ENCODE measurements at places on chromosomes 16 and 17. TPM values are rescaled to one million over a fixed set of nuclear protein-coding genes. Genes with fewer than 3 reads are reported as not detected.

- no peaks in the 10 kb centered on the region for H3K4me1 ChIP-seq
- DNase-seq = no peak
- H3K36me3 ChIP-seq = no peaks in the 10 kb centered on the region
- no peak overlapping the region for H3K27ac ChIP-seq
- H3K27me3 ChIP-seq = peaks cover 10% of the 10 kb centered on the region
Observed at GRCh38 chr16:86725401-86725800, 147.1 kb downstream of the FOXL1 start.

GRCh38 chr16:2370721-2371120, 30.2 kb upstream of the ABCA3 start:
- no peak for DNase-seq
- no peaks in the 10 kb centered on the region for H3K4me1 ChIP-seq
- no peaks in the 10 kb centered on the region for H3K36me3 ChIP-seq
- H3K4me3 ChIP-seq = no peak overlapping the region
- H3K27me3 ChIP-seq = peaks cover 18% of the 10 kb centered on the region
- no peak overlapping the region for H3K27ac ChIP-seq

DNA sequence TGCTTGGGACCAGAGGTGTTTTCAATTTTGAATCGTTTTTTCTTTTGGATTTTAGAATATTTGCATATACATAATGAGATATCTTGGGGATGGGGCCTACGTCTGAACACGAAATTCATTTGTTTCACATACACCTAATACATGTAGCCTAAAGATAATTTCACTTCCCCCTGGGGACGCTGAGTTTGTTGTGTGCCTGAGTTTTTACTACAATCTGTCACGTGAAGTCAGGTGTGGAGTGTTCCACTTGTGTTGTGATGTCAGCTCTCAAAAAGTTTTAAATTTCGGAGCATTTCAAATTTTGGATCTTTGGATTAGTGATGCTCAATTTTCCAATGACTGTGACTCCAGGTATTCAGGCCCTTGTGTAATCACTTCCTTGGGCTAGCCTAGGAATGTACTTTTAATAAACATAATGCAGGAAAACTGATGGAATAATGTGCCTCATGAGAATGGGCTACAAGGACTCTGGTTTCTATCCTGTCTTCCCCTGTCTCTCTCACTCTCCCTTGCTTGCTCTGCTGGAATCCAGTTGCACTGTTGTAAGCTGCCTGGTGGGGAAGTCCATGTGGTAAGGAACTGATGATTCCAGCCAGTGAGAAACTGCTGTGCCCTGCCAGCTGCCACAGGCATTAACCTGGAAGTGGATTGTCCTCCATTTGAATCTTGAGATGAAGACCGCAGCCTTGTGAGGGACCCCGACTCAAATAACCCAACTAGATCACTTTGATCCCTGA, 403.8 kb downstream of the SHISA9 start:
- H3K4me1 ChIP-seq = no peaks in the 10 kb centered on the region
- no peaks in the 10 kb centered on the region for H3K36me3 ChIP-seq
- H3K27me3 ChIP-seq = no peaks in the 10 kb centered on the region

DNA sequence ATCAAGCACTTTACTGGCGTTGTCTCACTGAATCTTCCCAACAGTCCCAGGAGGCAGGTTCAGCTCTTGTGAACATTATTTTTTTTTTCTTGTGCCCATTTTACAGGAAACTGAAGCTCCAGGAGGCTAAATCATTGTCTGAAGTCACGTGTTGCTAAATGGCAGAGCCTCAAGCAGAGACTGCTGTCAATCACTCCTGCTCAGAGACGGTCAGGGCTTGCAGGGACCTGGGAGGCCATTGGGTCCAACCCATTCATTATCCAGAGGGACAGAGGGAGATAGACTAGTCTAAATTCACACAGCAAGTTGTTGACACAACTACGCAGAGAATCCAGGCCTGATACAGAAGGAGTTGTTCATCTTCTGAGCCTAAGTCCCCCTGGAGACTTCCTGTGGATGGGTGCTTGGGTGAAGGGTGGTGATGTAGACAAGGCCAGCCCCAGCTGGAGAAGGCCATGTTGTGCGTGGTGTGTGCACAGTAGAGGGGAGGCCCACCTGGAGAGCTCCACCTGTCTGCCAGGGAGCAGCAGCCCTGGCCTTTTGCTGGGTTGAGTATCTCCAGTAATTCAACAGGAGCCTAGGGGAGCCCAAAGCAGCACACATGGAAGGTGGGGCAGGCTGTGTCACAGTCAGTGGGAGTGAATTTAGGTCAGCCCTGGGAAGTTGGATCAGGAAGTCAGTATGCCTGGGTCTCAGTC, 24.3 kb upstream of the C1QL1 start:
- no peaks in the 10 kb centered on the region for H3K36me3 ChIP-seq
- H3K4me1 ChIP-seq = no peaks in the 10 kb centered on the region
- peaks cover 25% of the 10 kb centered on the region for H3K27me3 ChIP-seq
- H3K4me3 ChIP-seq = no peak overlapping the region
- DNase-seq = no peak
- H3K27ac ChIP-seq = no peak overlapping the region

DNA sequence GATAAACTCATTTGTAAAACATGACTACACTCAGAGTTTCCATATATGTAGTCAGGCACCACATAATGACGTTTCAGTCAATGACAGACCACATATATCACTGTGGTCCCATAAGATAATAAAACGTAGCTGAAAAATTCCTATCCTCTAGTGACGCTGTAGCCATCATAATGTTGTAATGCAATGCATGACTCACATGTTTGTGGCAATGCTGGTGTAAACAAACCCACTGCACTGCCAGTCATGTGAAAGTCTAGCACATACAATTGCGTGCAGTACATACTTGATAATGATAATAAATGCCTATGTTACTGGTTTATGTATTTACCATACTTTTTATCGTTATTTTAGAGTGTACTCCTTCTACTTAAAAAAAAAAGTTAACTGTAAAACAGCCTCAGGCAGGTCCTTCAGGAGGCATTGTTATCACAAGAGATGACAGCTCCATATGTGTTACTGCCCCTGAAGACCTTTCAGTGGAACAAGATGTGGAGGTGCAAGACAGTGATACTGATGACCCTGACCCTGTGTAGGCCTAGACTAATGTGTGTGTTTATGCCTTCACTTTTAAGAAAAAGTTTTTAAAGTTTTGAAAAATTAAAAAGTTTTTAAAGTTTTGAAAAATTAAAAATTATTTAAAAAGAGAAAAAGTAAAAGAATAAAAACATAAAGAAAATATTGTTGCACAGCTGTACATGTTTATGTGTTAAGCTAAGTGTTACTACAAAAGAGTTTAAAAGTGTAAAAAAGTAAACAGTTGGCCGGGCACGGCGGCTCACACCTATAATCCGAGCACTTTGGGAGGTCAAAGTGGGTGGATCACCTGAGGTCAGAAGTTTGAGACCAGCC, 9.0 kb downstream of the STAT5B start:
- H3K4me3 ChIP-seq = peak overlapping the region; percentile 47
- DNase-seq = peak; percentile 70
- H3K4me1 ChIP-seq = peaks cover 61% of the 10 kb centered on the region
- peak overlapping the region; percentile 98 for H3K27ac ChIP-seq
- H3K27me3 ChIP-seq = no peaks in the 10 kb centered on the region

DNA sequence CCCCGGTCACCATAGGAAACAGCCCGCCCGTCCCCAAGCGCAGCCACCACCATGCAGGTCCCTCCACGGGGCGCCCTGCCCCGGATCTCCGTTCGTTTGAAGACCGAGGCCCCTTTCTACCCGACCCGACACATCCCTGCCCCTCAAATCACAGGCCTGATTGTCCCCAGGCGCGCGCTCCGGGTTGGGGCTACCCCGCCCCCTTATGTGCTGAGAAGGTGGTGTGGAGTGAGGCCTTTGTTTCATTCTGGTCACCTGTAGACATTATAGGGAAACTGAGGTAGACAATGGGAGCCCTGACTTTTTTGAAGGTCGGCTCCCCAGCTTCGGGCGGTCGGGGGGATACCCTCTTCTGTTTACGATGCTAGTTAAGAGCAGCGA, 763 bp upstream of the ACTG1 start:
- H3K36me3 ChIP-seq = peaks cover 42% of the 10 kb centered on the region
- H3K4me1 ChIP-seq = peaks cover 24% of the 10 kb centered on the region
- H3K4me3 ChIP-seq = peak overlapping the region; percentile 83
- H3K27ac ChIP-seq = peak overlapping the region; percentile 89

GRCh38 chr16:83266848-83267553, 540.8 kb upstream of the HSBP1 start:
- H3K27ac ChIP-seq = no peak overlapping the region
- no peaks in the 10 kb centered on the region for H3K36me3 ChIP-seq
- no peak overlapping the region for H3K4me3 ChIP-seq
- H3K4me1 ChIP-seq = no peaks in the 10 kb centered on the region
- peaks cover 4% of the 10 kb centered on the region for H3K27me3 ChIP-seq

KRT33B gene
- total RNA-seq = not detected

COL1A1 gene
- 0.55 TPM for total RNA-seq

- no peaks in the 10 kb centered on the region for H3K27me3 ChIP-seq
- H3K4me3 ChIP-seq = peak overlapping the region; percentile 58
- H3K4me1 ChIP-seq = peaks cover 16% of the 10 kb centered on the region
Observed at GRCh38 chr16:81096715-81097208, 567 bp upstream of the GCSH start.

DNA sequence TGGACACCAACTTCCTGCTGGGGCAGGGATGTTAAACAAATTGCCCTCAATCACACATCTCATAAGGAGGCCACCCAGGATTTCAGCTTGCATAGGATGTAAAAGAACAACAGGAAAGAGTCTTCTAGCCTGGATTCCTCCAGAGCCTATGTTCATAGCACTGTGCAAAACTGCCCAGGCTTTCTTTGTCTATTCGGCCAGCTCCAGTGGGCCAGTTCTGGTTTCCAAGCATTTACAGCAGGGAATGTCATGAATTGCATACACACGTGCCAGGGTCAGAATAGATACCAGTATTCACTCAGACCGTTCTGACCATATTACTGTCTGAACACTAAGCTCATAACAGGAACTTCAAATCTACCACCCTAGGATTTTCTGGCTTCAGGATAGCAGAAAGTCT, 273.2 kb downstream of the CDH8 start:
- H3K4me3 ChIP-seq = no peak overlapping the region
- DNase-seq = no peak
- H3K27me3 ChIP-seq = no peaks in the 10 kb centered on the region
- no peaks in the 10 kb centered on the region for H3K36me3 ChIP-seq
- no peaks in the 10 kb centered on the region for H3K4me1 ChIP-seq
- H3K27ac ChIP-seq = no peak overlapping the region

GRCh38 chr16:50037662-50038220, 12.7 kb downstream of the CNEP1R1 start:
- no peak for DNase-seq
- H3K27me3 ChIP-seq = no peaks in the 10 kb centered on the region
- H3K36me3 ChIP-seq = peaks cover 8% of the 10 kb centered on the region
- no peak overlapping the region for H3K27ac ChIP-seq
- H3K4me1 ChIP-seq = peaks cover 6% of the 10 kb centered on the region
- H3K4me3 ChIP-seq = no peak overlapping the region

DNA sequence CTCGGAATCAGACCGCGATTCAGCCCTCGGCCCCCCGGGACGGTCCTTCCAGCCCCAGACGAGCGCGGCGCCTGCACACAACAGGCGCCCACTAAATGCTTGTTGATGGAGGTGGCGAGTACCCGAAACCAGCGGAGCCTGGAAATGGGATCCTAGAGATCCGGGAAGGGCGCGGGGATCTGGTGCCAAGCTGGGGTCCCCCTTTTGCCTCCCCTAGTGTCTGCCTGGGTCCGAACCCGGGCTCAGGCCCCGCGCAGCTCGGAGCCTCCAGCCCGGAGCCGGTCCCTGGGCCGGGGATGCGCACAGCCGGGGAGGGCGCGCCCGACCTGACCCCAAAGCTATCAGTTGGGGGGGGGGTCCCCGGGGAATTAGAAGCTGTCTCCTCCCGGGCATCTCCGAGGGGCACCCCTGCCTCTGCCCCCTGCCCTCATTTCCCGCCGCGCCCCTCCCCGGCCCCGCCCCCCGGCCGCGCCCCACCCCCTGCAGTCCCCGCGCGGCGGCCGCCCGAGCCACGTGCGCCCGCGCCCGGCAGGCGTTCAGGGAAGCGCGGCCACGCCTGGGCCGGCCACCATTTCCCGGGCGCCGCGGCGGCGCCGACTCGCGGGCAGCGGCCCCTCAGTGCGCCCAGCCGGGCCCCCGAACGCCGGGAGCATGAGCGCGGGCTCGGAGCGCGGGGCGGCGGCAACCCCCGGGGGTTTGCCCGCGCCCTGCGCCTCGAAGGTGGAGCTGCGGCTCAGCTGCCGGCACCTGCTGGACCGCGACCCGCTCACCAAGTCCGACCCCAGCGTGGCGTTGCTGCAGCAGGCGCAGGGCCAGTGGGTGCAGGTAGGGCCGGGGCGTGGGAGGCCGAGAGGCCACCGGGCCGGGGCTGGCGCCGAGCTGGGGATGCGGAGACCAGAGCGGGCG, at the start of gene CPNE7:
TSS of gene CPNE7 (plus strand) at position 512 of the 906 bp plus-strand sequence. CDS start at position 652, 140 bp downstream.
- peaks cover 3% of the 10 kb centered on the region for H3K27me3 ChIP-seq
- DNase-seq = peak; percentile 32
- H3K27ac ChIP-seq = no peak within 1 kb of the TSS
- H3K36me3 ChIP-seq = peaks cover 7% of the 10 kb centered on the region
- peak within 1 kb of the TSS; percentile 39 for H3K4me3 ChIP-seq
- peaks cover 12% of the 10 kb centered on the region for H3K4me1 ChIP-seq

TBC1D3E gene
- not detected for total RNA-seq

DNA sequence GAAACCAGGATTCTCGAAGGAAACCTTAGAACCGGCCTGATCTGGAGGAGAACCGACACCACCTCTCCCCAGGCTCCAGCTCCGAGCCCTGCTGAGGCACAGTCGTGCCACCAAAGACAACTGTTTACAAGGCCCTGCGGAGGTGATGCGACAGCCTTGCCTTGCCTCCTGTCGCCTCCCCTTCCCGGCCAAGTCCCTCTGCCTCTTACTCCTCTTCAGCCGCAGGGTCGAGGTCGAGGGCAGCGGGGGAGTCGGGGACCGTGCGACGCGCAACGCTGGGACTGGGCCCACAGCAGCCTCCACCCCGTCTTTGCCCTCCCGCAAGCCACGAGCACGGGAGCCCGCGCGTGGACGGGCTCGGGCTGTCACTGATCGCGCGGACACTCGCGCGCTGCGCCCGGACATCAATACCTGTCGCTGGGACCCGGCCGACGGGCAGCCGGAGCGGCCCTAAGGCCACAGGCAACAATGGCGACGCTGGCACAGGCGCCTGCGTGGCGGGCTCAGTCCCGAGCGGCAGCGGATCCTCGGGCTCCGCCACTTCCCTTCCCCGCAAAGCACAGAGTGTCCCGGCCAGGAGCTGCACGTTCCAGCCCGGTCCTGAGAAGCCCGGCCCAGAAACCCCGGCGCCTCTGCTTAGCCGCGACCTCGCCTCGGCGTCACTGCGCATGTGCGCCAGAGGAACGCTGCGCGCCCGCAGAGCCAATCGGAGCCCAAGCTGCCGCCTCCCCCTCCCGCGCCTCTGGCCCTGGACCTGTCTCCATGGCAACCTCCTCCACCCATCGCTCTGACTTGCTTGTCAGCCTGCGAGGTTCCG, at the start of gene ZNF287:
TSS of gene ZNF287 (minus strand) at position 664 of the 817 bp plus-strand sequence. CDS start 1,473 bp downstream, outside the sequence.
- H3K27me3 ChIP-seq = peaks cover 3% of the 10 kb centered on the region
- DNase-seq = peak; percentile 96
- no peak within 1 kb of the TSS for H3K27ac ChIP-seq
- peak within 1 kb of the TSS; percentile 79 for H3K4me3 ChIP-seq
- peaks cover 14% of the 10 kb centered on the region for H3K4me1 ChIP-seq
